ENCODE measurements at places on chromosomes 1 and 21. TPM values are rescaled to one million over a fixed set of nuclear protein-coding genes. Genes with fewer than 3 reads are reported as not detected.

- peaks cover 6% of the 10 kb centered on the region for H3K4me1 ChIP-seq
- peak overlapping the region; percentile 87 for H3K27ac ChIP-seq
- peaks cover 2% of the 10 kb centered on the region for H3K36me3 ChIP-seq
These were observed 33.6 kb downstream of the SLC2A1 start for GRCh38 chr1:42924851-42925760.

- H3K36me3 ChIP-seq, result no peaks in the 10 kb centered on the region
- no peaks in the 10 kb centered on the region for H3K4me1 ChIP-seq
- H3K27me3 ChIP-seq, result no peaks in the 10 kb centered on the region
These were observed 12.7 kb upstream of the IFNGR2 start for GRCh38 chr21:33390479-33390878.

- H3K4me1 ChIP-seq, result no peaks in the 10 kb centered on the region
- DNase-seq, result peak; percentile 10
These were observed 367.0 kb upstream of the NEGR1 start for GRCh38 chr1:72649211-72649888.

The AQP10 gene
- not detected for total RNA-seq
